ENCODE measurements at places on chromosomes 3 and 15.

GRCh38 chr3:10804183-10804648, 11.8 kb upstream of the SLC6A11 start:
- no peak for DNase-seq

DNA sequence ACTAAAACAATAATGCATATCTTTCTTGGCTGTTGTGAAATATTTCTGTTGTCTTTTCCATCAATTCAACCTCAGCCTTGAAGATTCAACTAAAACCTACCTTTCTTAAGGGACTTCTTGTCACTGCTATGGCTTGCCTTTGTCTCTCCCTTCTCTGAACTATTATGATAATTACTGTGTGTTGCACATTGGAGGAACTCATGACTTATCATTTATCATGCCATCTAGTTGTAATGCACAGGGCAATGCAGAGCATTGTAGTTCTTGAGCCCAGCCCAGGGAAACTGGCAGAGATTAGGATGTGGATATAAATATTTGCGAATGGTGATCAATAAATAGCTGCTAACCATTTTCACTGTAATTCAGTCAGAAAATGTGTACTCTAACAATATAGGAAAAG, 427.1 kb upstream of the FRG2C start:
- DNase-seq: no peak

- no peak for DNase-seq
Observed at GRCh38 chr15:92807971-92808571, 92.1 kb upstream of the CHD2 start.

GRCh38 chr15:52805351-52806283, 15.5 kb upstream of the ONECUT1 start:
- DNase-seq: no peak

Data from activated CD4-positive, alpha-beta T cell treated with anti-CD3 and anti-CD28 coated beads, Interleukin-10, Interleukin-2, amounts not matched to agents 100 ng/mL and 50 ng/mL, durations not matched to agents 16 hours and 8 hours (primary cell).